Activated CD4-positive, alpha-beta memory T cell treated with anti-CD3 and anti-CD28 coated beads for 36 hours (primary cell): ENCODE measurements at places on chromosomes 12 and 14.

- DNase-seq, result no peak
These were observed 239.3 kb upstream of the PRICKLE1 start for GRCh38 chr12:42828836-42829235.

DNA sequence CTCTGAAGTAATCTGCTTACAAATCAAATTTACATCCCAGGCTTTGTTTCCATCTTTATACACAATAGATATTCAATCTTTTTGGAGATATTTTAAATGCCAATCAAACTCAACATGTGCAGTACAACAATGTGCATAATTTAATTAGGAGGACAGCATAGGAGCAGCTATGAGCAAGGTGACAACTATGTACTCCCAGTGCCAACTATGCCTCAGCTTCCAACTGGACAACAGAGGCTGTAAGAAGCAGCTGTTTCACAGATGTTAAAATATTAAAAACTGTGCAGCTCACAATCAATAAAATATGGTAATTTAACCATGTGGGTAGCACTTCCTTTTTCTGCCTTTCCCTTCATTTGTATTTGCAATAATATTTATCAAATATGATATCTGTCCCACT lies 99.9 kb downstream of the ST8SIA1 start:
- no peak for DNase-seq

GRCh38 chr12:44431647-44432343 lies 444.3 kb downstream of the NELL2 start:
- DNase-seq, result no peak

GRCh38 chr12:49296034-49296835 lies 1.3 kb downstream of the PRPH start:
- DNase-seq, result peak; percentile 75

- peak; percentile 10 for DNase-seq
These were observed 142.8 kb downstream of the VRK1 start for GRCh38 chr14:96940009-96940408.

DNA sequence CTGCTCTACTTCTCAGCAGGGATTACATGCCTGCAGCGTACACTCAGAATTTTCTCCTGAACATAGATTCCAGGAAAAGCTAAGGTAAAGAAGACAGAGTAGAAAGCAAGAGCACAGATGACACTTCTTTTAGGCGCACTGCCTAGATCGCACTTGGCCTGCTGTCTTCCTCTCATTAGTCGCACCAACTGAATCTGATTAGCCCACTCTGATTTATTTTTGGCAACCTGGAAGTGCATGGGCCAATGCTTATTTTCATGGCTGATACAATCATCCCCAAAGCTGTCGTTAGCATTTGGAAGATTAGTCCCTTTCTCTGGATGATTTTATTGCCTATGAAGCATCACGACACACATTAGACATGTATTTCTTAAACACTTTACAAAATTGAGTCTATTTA lies 152.5 kb downstream of the PTPRO start:
- no peak for DNase-seq

DNA sequence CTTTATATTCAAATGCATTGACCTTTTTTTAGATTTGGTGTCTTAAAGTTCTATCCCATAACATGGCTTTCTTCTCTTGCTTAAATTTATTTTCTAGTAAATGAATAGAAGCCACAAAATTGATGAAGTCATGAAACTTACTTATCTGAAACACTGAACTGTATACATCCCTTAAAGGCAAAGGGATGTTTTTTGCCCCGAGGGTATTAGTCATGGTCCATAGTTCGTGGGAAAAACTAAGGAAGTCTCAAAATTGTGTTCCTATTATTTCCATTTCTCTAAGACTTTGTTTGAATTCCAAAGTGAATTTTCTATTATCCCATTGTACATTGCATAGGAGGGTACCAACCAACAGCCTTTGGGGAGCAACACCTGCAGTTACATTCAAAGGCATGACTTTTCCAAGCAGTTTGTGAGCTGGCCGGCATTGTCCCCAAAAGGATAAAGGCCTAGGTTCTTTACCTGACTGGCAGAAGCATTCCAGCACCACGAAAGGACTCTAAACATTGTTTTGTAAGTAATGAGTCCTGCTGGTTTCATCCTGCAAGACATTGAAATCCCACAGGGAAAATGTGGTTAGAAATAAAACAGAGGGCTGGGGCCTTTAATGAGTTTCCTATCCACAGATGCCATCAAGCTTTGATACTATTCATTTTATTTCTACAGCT lies 473.5 kb downstream of the PRKD1 start:
- no peak for DNase-seq

DNA sequence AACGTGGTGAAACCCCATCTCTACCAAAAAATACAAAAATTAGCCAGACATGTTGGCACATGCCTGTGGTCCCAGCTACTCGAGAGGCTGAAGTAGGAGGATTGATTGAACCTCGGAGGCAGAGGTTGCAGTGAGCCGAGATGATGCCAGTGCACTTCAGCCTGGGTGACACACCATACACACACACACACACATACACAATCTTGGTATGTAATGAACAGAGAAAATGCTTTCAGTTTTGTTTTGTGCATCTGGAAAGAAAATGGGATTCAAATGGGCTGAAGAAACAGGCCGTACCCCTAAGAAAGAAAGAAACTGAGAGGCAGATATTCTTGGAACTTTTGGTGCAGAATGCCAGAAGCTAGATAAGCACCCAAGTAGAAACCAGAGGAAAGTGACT lies 107.2 kb downstream of the PDE3A start:
- no peak for DNase-seq

DNA sequence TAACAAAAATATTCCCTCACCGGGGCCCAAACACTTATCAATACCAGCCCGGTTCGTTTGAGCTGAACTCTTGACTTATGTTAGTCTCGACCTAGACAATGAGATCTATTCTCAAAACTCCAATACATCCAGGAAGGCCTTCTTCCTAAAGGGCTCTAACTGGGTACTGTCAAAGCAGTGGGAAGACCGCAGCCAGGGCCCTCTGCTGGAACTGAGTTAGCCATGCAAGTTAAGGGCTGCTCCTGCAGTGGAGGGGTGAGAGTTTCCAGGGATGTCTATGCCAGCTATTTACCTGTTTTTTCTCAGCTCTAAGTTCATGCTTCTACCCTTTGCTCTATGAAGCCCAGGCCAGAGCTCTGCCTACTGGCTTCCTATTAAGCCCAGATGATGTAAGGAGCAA lies 348.8 kb downstream of the GXYLT1 start:
- no peak for DNase-seq

- no peak for DNase-seq
These were observed 4.5 kb downstream of the UBC start for GRCh38 chr12:124909831-124910560.

GRCh38 chr12:85642808-85643207 lies 193.4 kb downstream of the RASSF9 start:
- DNase-seq, result no peak

- no peak for DNase-seq
These were observed 31.0 kb upstream of the NPFF start for GRCh38 chr12:53538209-53538689.

GRCh38 chr12:130049666-130050065 lies 112.6 kb upstream of the FZD10 start:
- no peak for DNase-seq
